CD14-positive monocyte (primary cell): ENCODE measurements at places on chromosomes 2 and 18. TPM values are rescaled to one million over a fixed set of nuclear protein-coding genes. Genes with fewer than 3 reads are reported as not detected.

The SPDYA gene
- polyA plus RNA-seq: not detected

DNA sequence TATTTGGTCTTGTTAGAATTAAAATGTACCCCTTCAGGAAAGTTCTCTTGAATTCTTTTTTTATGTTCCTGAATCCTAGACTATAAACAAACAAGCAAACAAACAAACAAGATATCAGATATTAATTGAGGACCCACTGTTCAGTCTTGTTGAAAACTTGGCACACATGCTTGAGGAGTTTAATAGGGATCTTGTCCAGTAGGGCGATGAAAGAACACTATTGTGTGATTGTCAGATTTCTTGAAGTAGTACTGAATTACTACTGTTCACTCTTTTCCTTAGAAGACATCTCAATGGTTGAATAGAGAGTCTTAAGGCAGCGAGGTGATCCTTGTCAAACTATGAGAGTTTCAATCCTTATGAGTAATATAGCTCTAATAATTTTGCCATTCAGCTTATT lies 130.2 kb downstream of the PTPRM start:
- DNase-seq: no peak

The MAP3K19 gene
- polyA plus RNA-seq: not detected

DNA sequence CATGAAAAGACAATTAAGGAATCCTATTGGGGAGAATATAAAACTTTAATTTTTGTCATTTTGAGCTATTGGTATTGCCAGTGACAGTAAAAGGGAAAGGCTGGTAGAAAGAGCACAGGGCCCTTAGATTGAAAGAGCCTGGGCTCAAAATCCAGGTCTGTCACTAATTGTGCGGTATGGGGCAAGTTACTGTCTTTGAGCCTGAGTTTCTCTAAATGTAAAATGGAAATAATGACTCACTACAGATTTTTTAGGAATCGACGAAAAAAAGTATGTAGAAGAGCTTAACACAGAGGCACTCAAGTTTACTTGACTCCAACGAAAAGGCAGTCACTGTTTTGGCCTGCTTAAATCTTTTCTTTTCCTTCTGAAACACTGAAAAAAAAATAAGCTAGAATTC lies 7.0 kb downstream of the NDUFV2 start:
- DNase-seq: no peak

DNA sequence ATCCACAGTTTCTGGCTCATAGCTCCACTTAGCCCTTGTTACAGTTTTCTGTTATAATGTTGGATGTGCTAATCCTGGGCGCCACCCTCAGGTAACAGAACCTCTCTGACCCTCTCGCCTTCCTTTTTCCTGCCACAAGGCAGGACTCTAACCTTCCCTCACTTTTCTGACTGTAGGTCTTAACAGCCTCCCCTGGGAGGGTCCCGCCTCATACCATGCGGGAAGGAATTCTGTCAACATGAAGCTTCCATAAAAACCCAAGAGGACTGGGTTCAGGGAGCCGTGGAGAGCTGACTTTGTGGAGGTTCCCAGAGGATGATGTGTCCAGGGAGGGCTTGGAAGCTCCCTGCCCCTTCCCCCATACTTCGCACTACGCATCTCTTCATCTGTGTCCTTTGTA lies 11.9 kb upstream of the RAB17 start:
- no peak for DNase-seq

GRCh38 chr18:37242091-37242490 lies 323.5 kb downstream of the CELF4 start:
- DNase-seq: no peak

The IMPA2 gene
- 97.4 and 102 TPM in 2 replicates for polyA plus RNA-seq

The SERPINB4 gene
- polyA plus RNA-seq: not detected in 2 replicates
